ENCODE measurements at places on chromosomes 1 and 21.

GRCh38 chr1:59703226-59703917 is 111.4 kb upstream of the HOOK1 start:
- peak; percentile 78 for DNase-seq

GRCh38 chr1:221458447-221459156 is 283.3 kb downstream of the DUSP10 start:
- peak; percentile 18 for DNase-seq

DNA sequence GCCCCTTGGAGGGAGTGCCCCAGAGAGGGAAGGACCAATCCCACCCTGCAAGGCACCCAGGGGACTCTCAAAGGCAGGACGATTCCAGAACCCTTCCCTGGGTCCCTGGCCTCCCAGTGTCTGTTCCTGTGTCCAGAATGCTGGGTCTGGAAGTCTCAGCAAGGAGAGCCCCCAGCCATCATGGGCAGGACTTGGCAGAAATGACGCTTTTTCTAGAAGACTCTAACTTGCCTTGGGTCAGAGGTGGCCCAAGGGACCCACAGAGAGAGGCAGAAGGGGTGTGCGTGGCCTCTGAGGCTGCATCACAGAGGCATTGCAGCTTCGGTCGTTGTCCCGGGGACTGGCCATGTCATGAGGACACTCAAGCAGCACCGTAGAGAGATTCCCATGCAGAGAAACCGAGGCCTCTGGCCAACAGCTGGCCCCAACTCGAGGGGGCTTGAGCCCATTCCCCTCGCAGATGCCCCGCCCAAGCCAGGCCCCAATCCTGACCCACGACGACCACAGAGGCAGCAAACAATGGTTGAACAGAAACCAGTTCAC is 57.8 kb downstream of the WNT9A start:
- no peak for DNase-seq

GRCh38 chr1:10721381-10722321 is 74.8 kb downstream of the CASZ1 start:
- DNase-seq, result no peak

DNA sequence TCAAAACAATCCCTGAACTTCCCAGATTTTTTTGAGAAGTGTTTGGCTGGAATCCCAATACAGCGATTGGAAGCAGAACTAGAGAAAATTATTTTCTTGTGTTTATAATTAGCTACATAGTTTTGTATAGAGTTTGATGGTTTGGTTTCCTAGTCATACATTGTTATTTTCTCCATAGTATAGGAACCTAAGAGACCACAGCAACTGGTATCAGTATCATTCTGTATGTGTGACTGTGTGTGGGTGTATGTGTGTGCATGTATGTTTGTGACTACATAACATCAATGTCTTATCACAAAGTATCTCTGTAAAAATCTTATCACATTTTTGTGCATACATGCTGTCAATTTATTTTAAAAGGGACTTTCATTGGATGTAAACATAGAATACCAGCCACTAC is 780.5 kb downstream of the MRPL39 start:
- DNase-seq, result no peak

- no peak for DNase-seq
Observed at GRCh38 chr1:32454726-32455125, 10.1 kb upstream of the ZBTB8B start.

DNA sequence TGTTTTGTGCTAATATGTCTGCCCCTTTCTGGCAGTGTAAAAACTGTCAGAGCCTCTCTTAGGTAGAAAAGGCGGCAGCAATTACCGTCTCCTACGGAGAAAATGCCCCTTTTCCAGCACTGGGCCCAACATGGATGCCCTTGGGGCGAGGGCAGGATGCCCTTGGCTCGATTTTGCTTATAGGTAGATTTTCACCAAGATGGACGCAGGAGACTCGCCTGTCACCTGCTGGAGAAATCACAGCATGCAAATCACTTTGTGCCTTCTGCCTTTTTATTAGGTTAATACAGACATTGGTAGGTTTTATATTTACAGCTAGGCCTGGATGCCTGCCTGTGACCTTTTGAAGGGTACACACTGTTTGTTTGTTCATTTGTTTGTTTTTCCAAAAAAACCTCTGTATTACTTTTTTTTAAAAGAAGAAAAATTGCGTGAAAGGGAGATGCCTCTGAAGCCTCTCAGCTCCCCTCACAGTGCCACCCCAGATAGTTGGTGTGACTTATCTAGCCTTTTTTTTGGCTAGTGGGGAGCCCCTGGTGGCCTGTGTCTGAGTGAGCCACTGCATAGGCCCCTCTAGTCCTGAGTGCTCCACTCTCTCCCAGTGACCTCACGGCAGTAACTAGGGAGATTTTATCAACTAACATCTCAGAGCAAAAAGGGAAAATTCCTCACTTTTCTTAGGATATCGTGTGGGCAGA is 2.5 kb downstream of the ATP1B1 start:
- DNase-seq, result no peak

GRCh38 chr1:151222130-151222529 is 23.8 kb downstream of the PIP5K1A start:
- DNase-seq, result no peak

- no peak for DNase-seq
Observed at GRCh38 chr1:80050523-80050922, 1044.0 kb upstream of the ADGRL4 start.

GRCh38 chr1:198764748-198765147 is 125.9 kb downstream of the PTPRC start:
- no peak for DNase-seq

GRCh38 chr1:96721053-96721415 is 550 bp upstream of the PTBP2 start:
- DNase-seq, result peak; percentile 67

DNA sequence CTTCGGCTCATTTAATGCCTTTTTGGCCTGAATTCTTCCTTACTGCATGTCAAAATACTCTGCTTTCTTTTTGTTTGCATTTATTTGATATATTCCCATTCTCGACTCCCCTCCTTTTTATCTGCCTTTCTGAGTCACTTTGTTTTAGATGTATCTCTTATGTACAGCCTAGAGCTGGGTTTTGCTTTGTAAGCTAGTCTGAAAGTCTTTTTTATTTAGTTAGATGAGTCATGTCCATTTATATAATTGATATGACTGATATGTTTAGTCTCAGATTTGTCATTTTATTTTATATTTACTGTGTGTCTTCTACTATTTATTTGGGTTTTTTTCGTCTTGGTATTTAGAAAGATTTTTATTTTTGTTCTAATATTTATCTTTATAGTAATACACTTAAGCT is 33.6 kb upstream of the GNG5 start:
- peak; percentile 37 for DNase-seq

DNA sequence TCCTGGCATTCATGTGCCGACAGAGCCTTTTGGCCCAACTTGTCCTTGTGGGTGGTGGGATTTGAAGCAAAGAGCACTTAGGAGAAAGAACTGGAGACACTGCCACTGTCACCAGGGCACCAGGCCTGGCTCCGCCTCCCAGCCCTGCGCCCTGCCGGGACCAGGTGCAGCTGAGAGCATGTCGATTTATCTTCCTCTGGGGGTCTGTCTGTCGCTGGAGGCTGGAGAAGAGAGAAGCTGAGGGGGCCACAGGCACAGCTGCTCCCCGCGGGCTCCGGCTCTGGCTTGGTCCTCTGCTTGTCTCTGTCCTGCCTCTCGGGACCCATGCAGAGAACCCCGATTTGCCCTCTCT is 28.2 kb downstream of the PCNT start:
- DNase-seq, result no peak

GRCh38 chr1:241606544-241606943 is 33.6 kb downstream of the CHML start:
- DNase-seq, result peak; percentile 46

DNA sequence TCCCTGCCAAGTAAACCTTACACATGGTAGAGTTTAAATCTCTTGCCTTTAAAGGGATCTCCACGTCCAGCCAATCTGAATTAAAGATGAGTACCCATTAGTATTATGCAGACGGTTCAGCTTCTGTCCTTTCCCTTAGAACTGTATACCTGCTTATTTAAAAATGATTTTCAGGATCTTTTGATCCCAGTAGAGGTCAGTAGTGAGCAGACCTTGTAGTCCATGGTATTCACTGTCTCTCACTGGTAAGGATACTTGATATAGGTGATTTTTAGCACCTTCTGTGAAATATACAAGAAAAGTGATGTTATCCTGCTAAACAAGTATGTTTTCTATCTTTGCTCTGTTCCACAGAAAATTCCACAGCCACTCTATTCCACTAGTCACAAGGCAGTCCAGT is 1211.6 kb upstream of the ADGRL4 start:
- DNase-seq, result peak; percentile 68

DNA sequence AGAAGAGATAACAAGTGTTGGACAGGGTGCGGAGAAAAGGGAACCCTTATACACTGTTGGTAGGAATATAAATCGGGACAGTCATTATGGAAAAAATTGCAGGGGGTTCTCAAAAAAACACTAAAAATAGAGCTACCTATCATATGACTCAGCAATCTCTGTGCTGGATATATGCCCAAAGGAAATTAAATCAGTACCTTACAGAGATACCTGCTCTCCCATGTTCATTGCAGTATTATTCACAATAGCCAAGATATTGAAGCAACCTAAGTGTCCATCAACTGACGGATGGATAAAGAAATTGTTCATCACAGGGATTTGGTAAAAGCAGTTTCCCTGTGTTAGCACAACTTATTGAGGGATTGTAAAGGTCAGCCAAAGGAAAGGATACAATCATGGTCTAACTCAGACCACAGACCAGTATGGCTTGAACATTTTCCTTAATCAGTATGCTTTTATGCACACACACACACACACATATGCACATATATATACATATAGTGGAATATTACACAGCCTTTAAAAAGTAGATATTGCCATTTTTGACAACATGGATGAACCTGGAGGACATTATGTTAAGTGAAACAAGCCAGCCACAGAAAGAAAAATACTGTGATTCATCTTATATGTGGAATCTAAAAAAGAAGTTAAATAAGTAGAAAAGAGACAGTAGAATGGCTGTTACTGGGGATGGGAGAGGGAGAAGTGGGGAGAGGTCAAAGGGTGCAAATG is 44.2 kb upstream of the IRF2BP2 start:
- no peak for DNase-seq

DNA sequence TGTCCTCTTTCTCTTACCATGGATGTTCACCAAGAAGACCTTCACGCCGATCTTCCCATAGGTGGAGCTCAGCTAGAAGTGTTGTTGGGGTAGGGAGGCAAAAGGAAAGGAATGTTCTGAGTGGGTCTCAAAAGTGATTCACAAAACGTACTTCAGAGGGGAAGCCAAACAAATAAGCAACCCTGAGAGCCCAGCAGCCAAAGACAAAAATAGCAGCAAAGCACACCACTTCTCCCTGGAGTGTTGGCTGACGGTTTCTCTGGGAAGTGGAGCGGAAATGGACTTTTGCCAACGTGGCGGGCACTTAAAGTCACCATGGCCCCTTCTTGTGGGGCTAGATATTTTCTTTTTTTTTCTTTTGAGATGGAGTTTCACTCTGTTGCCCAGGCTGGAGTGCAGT is 23.1 kb downstream of the SLC26A9 start:
- DNase-seq, result peak; percentile 62

DNA sequence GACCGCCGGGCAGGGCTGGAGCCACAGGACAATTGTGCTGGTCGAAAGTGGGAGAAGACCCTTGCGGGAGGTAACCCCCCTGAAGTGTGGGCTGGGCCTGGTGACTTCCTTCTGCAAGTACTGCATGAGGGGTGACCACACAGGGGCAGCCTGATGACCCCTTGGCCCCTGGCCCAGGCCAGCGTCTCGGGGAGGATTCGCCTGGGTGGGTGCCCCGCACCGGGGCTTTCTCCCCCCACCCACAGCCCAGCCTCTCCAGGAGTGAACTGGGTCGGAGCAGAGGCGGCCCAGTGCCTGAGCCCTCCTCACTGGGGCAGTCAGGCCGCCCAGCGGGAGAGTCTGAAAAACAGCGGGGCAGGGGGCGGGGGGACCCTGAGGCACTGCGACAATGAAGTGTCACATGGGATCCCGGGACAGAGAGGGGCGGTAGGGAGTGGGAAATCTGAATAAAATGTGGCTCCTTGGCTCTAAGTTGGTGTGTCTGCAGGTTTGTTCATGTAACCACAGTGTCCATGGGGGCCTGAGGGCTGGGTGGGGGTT is 1.6 kb upstream of the DNMT3L start:
- DNase-seq, result no peak

GRCh38 chr1:6280761-6281451 is 20.0 kb upstream of the GPR153 start:
- DNase-seq, result no peak

DNA sequence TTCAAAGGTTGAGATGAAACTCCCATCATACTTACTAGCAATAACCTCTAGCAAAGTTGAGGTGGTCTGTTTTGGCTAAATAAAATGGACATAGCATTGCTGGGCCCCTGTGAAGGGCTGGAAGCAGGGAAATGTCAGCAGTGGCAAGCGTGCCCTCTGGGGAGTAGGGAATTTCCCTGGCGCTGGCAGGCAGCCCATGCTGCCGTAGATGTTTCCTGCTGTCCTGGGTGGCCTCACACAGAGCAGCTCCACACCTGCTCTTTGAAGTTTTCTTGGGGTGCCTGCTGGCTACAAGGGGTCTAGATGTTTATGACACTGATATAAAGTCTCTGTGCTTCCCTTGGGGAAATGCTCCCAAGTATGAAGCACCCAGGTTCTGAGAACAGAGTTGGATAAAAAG is 30.2 kb downstream of the ADARB1 start:
- DNase-seq, result no peak

GRCh38 chr1:195733826-195734225 is 874.4 kb downstream of the KCNT2 start:
- no peak for DNase-seq

DNA sequence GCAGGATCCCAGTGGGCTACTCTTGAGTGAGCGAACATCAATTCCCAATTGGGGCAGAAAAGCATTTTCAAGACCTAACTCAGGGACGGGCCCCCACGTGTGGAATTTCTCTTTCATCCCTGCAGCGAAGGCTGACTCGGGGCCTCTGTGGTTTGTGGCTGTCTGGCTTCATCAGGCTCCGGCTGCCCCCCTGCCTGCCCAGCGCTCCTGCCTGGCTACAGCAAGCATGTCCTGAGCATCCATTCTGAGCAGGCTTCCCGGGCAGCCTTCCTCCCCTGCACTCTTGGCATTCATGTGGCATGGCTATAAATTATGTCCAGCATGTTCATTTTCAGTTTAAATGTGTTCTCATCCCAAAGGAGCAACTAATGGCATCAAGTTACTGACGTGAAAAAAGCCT is 588.1 kb downstream of the KIF26B start:
- DNase-seq, result peak; percentile 93

GRCh38 chr1:42851960-42852607 is 5.7 kb downstream of the ZNF691 start:
- DNase-seq, result no peak

- DNase-seq, result no peak
Observed at GRCh38 chr1:96515925-96516324, 205.7 kb upstream of the PTBP2 start.

- DNase-seq, result no peak
Observed at GRCh38 chr1:246617768-246618167, 51.5 kb downstream of the CNST start.
